Upper lobe of right lung (tissue), 1 donor: ENCODE measurements at places on chromosomes 7 and 10. TPM values are rescaled to one million over a fixed set of nuclear protein-coding genes. Genes with fewer than 3 reads are reported as not detected.

NFE2L3 gene
- 4.1 TPM for total RNA-seq

OR2A25 gene
- not detected for total RNA-seq

GPR146 gene
- 40.0 TPM for total RNA-seq

GHRHR gene
- not detected for total RNA-seq

UTF1 gene
- total RNA-seq = not detected

GIMAP6 gene
- total RNA-seq = 61.7 TPM

MBL2 gene
- total RNA-seq = not detected

TEX36 gene
- total RNA-seq = not detected

JAKMIP3 gene
- total RNA-seq = 0.32 TPM

FAM180A gene
- 6.8 TPM for total RNA-seq

LRIT1 gene
- not detected for total RNA-seq

DNA sequence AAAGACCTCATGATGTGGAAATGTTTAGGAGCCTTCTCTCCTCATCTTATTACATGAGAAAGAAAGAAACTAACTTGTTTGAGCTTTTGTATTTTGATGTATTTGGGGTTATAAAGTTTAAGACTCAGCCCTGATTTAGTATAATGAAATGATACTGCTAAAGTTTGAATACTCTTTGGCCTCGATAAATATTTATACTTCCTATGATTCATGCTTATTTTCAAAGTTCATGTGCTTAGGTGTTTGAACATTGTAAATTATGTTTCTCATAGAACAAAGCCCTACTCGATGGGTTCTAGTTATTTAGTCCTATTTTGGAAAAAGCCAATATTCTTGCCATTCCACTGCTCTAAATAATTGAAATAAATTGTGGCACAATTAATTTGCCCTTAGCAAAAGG, 303.2 kb downstream of the ZWINT start:
- H3K27ac ChIP-seq = no peak overlapping the region
- no peak overlapping the region for H3K4me3 ChIP-seq
- no peaks in the 10 kb centered on the region for H3K4me1 ChIP-seq
- no peak for DNase-seq

- H3K4me3 ChIP-seq = no peak overlapping the region
- no peaks in the 10 kb centered on the region for H3K36me3 ChIP-seq
- DNase-seq = no peak
- no peaks in the 10 kb centered on the region for H3K27me3 ChIP-seq
- no peak overlapping the region for H3K27ac ChIP-seq
- peaks cover 4% of the 10 kb centered on the region for H3K4me1 ChIP-seq
Observed at GRCh38 chr7:105802604-105803428, 73.6 kb downstream of the ATXN7L1 start.

GRCh38 chr7:54838175-54838910, 79.3 kb upstream of the SEC61G start:
- DNase-seq = no peak
- no peak overlapping the region for H3K27ac ChIP-seq
- no peaks in the 10 kb centered on the region for H3K27me3 ChIP-seq

DNA sequence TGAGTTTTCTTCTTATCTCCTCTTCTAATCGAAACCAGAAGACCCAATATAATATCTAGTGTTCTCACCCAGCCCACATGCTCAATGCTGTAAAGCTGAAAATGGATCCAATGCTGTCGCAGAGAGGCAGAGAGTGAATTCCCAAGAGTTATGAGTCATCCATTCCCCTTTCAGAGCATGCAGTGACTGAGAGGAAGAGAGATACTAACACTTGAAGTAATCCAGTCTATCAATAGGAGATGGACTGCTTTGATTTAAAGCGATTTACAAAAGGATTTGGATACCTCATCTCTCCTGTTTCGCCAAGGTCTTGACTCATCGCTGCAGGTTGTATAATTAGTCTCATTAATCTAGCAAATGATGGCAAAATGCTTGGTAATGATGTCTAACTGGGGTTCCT, 41.5 kb upstream of the PRKCQ start:
- H3K27me3 ChIP-seq = no peaks in the 10 kb centered on the region
- H3K4me3 ChIP-seq = no peak overlapping the region
- no peaks in the 10 kb centered on the region for H3K36me3 ChIP-seq
- no peak overlapping the region for H3K27ac ChIP-seq
- no peak for DNase-seq

DNA sequence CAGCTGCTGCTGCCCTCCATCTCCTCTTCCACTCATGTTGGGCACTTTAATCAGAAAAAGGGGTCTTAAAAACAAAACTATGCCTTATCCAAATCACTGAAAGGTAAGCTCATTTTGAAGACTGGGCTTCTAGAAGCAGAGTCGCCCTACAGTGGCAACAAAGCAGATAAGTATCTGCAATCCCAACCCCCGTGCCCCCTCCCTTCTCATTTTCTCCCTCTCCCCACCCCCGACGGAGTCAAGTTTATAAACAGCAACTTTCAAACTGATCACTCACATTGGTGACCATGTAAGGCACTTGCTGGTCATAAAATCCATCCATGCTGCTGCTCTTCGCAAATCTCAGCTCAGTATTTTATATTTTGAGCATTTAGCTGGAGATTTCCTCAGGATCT, 738 bp downstream of the ETV1 start:
- no peak for DNase-seq
- no peaks in the 10 kb centered on the region for H3K4me1 ChIP-seq
- H3K36me3 ChIP-seq = no peaks in the 10 kb centered on the region

DNA sequence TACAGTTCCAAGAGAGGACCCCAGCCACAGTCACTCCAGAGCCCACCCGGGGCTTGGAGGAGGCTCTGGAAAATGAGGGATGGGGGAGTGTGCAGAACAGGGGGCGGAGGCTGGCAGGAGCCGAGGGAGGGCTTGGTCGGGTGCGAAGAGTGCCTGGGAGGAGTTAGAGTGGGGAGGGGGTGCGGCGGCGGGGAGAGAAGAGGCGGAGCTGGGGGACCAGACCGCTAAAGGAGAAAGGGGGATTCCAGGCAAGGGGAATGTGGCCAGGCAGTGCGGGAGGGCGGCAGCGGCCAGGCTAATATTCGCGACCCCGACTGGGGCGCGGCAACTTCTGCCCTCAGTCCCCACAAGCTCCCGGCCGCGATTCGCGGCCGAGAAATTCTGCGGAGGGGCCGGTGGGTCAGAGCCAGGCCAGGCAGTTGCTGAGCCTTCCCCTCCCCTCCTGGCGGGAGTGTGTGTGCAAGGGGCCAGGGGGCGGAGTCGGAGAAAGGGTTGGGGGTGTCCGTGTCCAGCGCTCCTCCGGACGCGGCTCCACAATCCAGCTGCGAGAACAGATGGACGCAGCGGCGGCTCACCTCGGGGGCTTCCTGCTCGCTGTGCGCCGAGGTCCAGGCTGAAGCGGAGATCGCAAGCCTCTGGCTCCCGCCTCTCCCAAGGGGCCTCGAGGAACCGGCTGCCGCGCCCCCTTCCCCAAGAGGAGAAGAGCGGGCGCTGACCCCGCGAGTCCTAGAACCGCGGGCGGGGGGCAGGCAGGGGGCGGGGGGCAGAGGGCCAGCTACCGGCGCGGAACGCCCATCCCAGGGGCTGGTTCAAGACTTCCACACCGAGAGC, 612 bp upstream of the SLC18A3 start:
- no peaks in the 10 kb centered on the region for H3K4me1 ChIP-seq
- H3K36me3 ChIP-seq = no peaks in the 10 kb centered on the region
- peak; percentile 54 for DNase-seq
- H3K4me3 ChIP-seq = no peak overlapping the region

DNA sequence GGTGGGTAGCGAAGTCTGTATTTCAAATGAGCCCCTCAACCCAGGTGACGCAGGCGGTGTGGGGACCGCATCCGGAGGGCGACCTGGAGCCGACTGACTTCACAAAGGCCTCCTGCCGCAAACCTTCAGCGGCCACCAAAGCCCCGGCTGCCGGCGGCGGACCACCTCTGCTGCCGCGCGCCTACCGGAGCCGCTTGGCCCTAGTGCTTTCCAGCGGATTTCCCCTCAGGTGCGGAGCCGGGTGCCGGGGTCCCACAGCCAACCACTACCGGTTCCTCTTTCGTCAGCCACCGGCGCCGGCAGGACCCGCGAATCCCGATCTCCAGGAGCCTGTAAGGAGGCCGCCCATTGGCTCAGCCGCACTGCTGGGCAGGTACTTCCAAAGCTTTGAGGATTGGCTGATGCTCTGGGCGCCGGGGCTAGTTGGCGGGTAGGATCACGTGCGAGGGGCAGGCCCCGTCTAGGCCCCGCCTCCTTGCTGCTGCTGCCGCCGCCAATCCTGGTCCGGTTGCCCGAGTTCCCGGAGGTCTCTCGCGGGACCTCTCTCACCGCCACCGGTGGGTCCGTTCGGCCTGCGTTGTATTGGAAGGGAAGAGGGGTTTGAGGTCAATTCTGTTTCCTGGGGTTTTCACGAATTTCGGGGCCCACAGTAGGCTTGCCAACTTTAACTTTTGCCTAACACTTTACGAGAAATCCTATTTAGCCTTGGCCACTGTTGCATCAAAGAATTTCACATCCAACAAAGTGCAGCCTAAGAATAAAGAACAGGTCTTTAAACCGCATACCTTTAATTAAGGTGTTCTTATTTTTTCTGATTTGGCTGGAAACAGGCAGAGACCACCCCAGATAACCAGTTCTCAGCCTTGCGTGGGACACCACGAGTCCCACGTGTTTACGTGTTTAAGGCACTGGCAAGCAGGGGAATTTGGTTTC, at the start of gene GSTO2:
Gene GSTO2, plus strand, starts transcription at position 472 of the 933 bp plus-strand sequence. CDS start 5,732 bp downstream, outside the sequence.
- DNase-seq = peak; percentile 100
- H3K4me1 ChIP-seq = peaks cover 8% of the 10 kb centered on the region
- peak within 1 kb of the TSS; percentile 89 for H3K27ac ChIP-seq
- H3K36me3 ChIP-seq = peaks cover 44% of the 10 kb centered on the region

- no peak overlapping the region for H3K27ac ChIP-seq
- H3K36me3 ChIP-seq = no peaks in the 10 kb centered on the region
- no peak overlapping the region for H3K4me3 ChIP-seq
- H3K4me1 ChIP-seq = no peaks in the 10 kb centered on the region
- no peaks in the 10 kb centered on the region for H3K27me3 ChIP-seq
Observed at GRCh38 chr7:155998766-155999630, 186.7 kb upstream of the SHH start.

GRCh38 chr10:124486635-124487034, 25.0 kb downstream of the LHPP start:
- no peaks in the 10 kb centered on the region for H3K27me3 ChIP-seq
- DNase-seq = no peak
- no peak overlapping the region for H3K4me3 ChIP-seq
- H3K27ac ChIP-seq = no peak overlapping the region
- no peaks in the 10 kb centered on the region for H3K4me1 ChIP-seq
